ENCODE measurements at places on chromosomes 11 and 22.

GRCh38 chr11:128467610-128468041 lies 119.7 kb downstream of the ETS1 start:
- DNase-seq: peak; percentile 100

DNA sequence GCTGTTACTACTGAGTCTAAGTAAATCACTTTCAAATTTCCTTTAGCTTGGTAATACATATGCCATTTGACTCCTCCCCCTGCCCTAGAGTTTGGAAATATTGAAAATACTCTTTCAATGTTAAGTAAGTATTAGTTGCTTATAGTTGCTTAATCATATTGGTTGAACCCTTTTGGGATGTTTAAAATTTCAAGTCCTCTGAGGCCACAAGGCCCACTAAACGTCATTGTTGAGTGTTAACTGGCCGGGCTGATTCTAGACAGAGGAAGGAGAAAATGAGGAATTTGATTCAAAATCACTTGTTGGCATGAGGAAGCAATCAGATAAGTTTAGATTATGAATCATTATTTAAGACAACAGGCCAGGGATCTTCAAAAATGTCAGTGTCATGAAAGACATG lies 8.5 kb downstream of the NAV2 start:
- DNase-seq: no peak

DNA sequence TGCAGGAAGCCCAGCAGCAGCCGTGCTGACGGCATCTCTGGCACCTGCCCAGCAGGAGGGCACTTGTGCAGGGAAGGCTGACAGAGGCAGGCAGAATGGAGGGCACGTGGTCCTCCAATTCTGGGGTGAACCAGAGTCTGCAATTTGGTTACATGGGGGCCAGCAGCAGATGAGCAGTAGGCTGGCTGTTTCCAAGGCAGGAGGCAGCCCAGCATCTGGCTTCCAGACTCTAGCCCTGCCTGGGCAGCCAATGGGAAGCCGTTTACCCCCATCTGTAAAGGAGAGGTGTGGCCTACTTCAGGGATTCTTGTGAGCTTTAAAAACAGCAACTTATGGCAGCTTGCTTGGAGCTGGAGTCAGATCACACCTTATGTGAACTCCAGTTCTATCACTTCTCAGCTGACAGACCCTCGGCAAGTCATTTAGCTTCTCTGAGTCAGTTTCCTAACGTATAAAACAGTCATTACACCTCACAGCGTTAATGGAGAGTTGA lies 27.9 kb upstream of the RASL10A start:
- no peak for DNase-seq

GRCh38 chr22:50048061-50048765 lies 9.9 kb downstream of the TTLL8 start:
- DNase-seq: no peak

DNA sequence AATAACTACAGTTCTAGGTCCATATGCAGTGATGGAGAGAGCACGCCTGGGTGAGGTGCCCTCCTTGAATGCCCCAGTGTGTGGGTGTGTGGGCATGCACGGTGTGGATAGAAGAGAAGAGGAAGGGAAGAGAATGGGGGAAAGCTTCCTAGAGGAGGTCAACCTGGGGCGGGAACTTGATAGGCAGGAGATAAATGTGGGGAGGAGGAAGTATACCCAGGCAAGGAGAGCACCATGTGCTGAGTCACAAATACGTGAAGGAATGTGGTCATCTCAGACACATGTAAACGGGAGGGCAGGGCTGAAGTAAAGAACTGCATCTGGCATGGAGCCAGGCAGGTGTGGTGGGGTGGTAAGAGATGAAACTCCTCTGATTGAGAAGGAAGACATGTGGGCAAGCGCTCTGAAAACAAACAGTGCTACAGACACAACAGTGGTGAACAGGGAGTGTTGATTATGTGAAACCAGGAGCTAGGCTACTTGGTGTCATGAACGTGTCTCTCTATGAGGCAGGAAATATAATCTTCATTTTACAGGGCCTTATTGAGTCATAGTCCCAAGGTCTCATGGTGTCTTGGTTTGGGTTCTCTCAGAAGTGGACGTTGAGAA lies 61.5 kb upstream of the EED start:
- no peak for DNase-seq

GRCh38 chr22:35835998-35836691 lies 118.5 kb downstream of the APOL5 start:
- DNase-seq: peak; percentile 78

GRCh38 chr11:78575478-78575877 lies 814 bp upstream of the NARS2 start:
- no peak for DNase-seq

DNA sequence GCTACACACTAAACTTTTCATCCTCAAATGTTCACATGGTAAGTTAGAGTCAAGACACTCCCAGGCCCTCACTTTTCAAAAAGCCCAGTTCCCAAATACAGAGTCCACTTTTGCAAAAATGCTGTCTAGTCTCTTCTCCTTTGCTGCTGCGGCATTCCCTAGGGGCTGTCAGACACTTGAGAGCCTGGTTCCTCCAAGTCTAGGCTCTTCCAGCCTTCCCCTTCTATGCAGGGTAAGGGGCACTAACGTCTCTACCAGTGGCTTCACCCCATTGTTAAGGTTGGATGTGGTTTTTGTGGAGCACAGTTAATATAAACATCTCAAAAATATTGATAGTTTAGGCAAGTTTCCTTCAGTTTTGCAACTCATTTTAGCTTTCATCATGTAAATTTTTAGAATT lies 181.5 kb downstream of the KIF18A start:
- peak; percentile 80 for DNase-seq

DNA sequence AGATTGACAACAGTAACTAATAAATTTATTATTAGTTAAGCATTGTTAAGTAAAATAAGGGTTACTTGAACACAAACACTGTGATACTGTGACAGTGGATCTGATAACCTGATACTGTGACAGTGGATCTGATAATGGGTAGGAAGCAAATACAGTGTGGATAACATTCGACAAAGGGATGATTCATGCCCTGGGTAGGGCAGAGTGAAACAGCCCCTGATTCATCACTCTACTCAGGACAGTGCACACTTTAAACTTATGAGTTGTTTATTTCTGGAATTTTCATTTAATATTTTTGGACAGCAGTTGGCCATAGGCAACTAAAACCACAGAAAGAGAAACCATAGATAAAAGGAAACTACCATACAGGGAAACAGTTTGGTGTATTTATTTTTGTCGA lies 60.8 kb upstream of the CTSC start:
- DNase-seq: peak; percentile 59

DNA sequence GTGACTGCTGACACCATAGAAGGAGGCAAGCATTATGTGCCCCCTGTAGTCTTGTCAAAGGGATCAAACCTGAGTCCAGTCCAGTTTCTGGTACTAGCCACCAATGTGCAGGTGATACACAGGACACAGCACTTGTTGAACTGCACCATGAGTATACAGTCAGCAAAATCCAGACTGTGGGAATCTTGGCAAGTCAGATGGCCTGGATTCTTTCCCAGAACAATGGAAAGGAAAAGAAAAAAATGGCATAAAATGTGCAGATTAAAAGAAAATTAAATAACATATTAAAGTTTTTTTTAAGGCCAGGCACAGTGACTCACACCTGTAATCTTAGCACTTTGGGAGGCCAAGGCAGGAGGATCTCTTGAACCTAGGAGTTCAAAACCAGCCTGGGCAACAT lies 16.8 kb downstream of the CRY2 start:
- no peak for DNase-seq

GRCh38 chr11:123698546-123699127 lies 42.8 kb downstream of the ZNF202 start:
- no peak for DNase-seq

- no peak for DNase-seq
Measured at GRCh38 chr22:37633089-37633624, 6.3 kb upstream of the SH3BP1 start.

DNA sequence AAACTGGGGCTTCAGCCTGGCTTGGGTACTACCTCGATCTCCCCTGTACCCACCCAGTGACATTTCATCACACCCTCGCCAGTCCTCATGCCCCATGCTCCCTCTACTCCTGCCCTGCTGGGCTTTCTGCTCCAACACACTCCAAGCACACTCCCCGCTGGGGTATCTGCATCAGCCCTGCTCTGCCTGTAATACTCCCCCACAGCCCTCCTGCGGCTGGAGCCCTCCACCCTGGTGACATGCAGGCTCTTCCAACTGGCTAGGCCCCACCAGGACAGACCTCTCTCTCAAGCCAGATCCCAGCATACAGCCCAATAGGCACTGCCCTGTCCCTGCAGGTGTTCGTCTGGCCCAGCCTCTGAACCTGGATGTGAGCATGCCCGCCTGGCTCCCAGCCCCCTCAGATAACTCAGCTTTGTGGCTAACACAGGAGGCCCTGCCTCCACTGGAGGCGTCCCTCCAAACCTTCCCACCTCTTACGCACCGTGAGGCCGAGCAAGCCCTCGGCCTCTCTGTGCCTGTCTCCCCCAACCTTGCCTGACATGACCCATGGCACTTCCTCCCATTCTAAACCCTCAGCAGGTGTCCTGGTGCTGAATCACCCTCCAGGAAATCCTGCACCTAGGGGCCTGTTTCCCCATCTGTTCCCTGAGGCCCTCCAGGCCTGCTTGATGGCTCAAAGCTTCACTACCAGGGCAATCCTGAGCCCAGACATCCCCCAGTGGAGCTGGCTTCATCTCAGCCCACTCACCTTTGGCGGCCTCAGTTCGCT lies 33.5 kb upstream of the TXNRD2 start:
- no peak for DNase-seq

DNA sequence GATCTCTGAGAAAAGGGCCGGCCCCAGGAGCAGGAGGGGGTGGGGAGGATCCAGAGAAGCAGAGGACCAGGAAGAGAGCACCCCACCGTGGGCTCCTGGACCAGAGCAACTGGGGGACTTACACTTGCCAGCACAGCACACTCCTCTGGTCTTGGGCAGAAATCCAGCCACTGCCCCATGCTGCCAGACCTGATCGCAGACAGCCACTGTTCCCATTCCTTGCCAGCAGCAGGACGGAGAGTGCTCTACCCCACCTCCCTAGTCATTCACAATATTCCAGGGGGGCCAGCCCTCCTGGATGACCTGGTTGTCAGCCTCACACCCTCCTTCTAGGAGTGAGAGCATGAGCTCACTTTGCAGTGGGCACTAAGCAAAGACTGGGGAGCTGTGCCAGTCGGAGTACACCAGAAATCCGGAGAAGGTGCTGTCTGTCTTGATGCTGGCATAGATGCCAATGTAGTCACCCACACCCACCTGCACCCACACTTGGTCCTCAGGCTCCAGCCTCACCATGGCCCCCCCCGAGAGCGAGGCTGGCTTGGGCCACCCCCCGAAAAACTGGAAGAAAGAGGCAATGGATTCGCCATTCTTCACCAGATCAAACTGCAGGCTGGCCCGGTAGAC lies 1.6 kb downstream of the C1QTNF5 start:
- peak; percentile 24 for DNase-seq

GRCh38 chr11:64276653-64277431 lies 7.6 kb downstream of the BAD start:
- no peak for DNase-seq

- peak; percentile 57 for DNase-seq
Measured at GRCh38 chr11:43681401-43681942, 934 bp downstream of the HSD17B12 start.

DNA sequence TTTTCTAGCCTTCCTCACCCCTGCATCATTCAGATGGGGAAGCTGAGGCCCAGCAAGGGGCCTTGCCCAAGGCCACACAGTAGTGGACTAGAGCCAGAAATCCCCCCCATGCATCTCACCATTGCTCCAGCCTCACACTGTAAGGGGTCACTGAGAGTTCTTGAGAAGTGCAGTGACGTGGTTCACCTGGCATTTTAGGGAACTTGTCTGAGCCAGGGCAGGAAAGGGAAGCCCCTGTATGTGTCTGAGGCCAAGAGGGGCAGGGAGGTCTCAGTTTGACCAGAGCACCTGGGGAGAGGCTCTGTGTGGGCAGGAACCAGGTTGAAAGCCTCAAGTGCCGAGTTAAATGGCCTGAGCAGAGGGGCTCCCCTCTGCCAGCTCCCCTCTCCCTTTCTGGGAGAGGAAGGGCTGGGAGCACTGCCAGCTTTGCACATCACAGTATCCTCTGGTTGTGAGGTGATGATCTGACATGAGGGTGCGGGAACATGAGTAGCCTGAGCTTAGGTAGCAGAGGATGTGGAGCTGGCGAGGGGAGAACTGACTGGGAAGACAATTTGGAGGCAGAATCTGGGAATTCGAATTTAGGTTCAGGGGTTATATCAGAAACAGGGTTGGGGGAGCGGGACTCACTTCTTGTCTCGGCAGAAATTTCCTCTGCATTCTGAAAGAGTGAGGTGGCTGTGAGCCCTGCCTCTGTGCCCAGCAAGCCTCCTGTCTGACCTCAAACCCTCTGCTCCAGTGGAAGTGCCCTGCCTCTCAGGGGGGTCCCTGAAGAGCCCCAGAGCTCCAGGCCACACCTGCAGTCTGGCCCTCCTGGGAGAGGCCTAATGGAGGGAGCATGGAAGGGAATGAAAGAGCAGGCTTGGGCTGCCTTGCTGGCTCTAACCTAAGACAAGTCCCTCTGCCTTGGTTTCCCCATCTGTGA lies 14.6 kb downstream of the ARHGEF17 start:
- peak; percentile 69 for DNase-seq

DNA sequence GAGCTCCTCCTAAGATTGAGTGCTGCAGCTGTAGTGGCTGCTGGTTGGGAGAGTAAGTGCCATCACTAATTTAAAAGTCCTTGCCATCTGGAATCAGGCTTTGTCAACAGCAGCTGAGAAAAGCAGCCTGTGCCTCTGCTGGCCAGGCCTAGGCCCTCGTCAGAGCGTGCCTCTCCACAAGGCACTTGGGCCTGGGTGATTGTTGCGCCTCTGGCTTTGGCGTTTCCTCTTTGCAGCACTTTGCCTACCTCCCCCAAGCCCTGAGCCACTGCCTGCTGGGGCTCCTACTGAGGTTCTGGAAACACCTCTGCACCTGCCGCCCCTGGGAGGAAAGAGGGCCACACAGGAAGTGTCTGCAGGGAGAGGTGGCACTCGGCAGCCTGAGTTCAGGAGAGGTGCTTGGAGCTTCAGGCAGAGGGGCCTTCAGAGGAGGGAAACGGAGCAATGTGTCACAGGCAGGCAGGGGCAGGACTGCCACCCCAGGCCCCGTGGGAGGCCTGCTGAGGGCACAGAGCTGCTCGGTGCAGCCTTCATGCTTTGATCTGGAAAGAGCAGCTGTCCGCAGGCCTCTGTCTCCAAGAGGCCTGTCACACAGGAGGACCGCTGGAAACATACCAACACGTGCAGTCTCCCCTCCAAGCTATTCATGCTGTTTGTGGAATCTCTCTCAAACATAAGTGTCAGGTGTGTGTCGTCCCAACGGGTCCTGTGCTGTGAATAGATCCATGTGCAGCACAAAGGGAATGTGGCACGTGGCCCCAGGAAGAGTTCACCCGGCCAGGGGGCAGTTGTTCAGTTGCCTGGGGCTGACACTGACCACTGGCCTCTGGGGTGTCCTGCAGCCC lies 61.5 kb upstream of the EMID1 start:
- DNase-seq: no peak

Data from mesenchymal stem cell (in vitro differentiated cells and primary cell).